ENCODE measurements at places on chromosomes 5 and 9. TPM values are rescaled to one million over a fixed set of nuclear protein-coding genes. Genes with fewer than 3 reads are reported as not detected.

DNA sequence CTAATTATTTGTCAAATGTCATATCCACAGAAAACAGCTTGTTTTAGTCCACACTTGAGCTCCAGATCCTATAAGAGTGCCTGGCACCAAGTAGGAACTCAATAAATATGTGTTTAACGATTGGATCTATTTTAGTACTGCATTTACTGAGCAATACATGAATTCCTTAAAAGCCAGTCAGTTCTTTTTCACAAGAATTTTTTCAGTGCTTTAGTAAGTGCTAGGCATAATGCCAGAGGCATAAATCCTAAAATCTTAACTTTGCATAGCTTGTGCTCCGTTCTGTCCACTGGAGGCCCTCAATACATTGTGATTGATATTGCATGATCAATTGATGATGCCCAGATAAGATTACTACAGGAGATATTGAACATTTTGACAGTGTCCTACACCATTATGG, 67.3 kb upstream of the PCSK5 start:
- no peak for DNase-seq

DNA sequence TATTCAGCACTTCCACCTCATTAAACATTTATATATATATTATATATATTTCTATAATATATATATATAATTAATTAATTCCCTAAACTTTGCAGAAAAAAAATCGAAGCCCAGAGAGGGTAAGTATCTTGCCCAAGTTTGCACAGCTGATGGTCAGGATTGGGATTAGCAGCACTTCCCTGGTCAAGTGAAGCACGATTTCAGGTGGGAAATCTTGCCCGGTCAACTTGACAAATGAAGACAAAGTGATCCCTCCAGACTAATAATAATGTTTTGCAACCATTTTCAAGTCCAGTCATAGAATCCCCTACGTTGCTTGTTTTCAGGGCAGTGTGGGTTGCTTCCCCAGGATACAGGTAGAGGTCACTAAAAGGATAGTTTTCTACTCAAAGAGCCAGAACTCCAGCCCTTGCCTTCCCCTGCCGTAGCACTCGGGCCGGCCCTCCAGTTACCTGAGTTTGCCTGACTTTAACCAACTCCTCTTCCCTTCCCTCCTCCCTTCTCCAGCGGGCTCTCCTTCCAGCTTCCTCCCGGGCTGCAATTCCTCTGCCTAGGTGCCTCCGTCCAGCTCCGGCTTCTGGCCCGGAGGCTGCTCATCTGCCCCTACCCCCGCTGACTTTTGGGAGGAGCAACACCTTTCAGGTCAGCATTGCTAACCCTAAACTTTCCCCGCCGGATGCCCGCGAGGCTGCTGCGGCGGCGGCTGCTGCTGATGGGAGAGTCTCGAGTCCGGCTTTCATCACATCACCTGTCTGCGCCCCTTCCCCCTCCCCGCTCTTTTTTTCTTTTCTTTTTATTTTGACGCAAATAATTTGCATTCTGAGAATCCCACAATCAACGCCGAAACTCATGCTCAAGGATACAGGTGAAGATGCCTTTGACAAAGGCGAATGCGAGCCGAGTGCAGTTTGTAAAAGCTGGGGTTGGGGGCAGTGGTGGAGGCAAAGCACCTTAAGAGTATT, 930 bp downstream of the PRLR start:
- no peak for DNase-seq

DNA sequence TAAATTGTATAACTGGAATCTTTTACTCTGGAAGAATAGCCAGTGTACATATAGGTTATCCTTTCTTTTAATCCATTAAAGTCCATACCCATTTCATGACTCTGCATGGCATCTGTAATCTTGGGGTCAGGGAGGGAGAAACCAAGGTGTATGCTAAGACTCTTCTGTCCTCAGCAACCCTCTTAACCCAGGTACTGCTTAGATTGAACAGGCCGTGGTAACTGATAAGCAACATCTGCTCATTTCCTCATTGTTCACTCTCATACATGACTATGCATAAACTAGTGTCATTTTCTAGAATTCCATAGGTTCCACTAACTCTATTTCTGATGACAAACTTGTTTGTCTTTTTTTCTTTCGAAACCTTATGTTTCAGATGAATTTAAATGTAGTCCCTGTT, 69.3 kb upstream of the IFNE start:
- DNase-seq, result no peak

DNA sequence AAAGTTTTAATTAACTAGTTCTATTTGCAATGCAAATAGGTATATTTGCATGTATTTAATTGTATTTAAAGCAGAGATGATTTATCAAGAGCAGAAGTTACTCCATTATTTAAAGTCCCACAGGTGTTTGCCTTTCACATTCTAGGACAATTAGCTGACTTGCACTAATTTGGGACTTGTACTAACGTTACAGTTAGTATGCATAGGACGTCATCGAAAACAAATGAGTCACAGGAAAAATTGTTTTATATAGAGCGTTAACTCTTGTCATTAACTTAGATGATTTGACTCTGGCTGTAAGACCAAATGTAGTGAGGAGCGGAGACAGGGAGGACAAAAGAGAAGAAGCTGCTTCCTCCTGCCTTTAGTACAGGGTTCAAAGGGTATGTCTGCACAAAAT, 126.1 kb upstream of the IFNE start:
- no peak for DNase-seq

- peak; percentile 75 for DNase-seq
Measured at GRCh38 chr5:140926443-140927227, 536 bp downstream of the PCDHAC1 start.

DNA sequence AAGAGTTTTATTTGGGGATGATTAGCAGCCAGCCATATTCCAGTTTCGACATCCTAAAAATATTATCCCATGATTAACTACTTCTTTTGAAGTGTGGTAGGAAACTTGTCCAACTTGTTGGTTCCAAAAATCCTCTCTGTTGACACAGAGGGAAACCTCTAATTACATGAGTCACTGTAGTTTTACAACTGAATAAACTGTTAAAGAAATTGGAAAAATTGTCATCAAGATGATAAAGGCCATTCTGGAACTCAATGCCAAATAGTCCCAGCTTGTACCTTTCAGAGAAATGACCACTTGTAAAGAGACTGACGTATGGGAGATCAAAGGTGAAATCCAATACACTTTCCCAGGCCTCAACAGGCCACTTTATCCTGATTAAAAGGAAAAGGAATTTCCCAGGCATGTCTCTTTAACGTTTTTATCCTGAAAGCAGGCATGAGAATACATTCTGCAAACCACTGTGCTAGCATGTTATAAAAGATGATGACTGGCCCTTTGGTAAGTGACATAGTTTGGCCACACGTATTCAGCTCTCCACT, 261.6 kb downstream of the GLIS3 start:
- no peak for DNase-seq

- no peak for DNase-seq
Measured at GRCh38 chr9:99824378-99825171, 2.9 kb downstream of the NR4A3 start.

DNA sequence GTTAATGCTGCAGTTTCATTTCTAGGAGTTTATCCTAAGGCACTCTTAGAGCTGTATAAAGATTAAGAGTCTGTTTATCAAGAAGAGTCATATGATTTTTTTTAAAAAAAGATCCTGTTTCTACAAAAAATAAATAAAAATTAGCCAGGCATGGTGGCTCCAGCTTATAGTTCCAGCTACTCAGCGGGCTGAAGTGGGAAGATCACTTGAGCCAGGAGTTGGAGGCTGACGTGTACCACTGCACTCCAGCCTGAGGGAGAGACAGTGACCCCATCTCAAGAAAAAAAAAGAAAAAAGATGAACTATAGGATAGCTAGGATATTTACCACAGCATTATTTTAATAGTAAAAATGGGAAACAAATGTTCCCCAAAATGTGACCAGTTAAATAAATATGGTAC, 3.3 kb upstream of the UBE2D2 start:
- no peak for DNase-seq

DNA sequence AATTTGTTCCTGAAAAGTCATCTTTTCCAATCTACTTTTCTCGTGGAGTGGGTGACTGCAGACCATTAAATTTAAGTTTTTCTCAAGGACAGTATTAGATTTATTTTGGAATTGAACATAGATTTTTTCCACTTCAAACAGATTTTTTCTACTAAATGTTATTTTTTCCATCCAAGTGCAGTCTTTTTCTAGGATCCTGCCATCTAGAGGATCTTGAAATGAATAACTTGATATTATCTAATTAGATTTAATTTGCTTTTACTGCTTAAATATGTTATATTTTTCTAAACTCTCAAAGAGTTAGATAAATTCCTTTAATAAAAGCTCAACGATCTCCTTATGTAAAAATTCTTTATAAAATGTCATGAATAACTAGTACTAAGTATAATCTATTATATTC, 136.9 kb upstream of the PRR16 start:
- DNase-seq, result no peak

DNA sequence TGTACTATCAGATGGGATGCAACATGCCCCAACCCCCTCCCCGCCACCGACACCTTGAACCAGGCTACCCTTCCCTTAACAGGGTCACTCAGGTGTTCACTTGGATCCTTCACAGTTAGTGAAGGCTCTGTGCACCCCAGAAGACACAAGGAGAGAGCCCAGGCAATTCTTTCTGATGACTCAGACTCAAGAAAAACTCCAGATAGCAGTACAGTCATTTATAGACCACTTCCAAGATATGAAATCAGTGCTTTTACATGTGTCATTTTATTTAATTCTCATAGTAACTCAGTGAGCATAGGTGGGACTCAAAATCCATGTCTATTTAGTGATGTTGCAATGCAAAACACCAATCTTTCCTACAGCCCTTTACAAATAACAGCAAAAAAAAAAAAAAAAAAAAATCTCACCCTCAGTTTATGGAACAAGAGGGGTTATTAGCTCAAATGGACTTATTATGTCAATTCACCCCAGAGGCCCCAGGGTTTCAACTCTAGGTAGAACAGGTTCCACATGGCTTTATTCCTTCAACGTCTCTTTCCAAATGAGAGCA, 71.9 kb downstream of the FOXD1 start:
- DNase-seq, result no peak

GRCh38 chr5:155434267-155434666, 420.7 kb downstream of the KIF4B start:
- DNase-seq, result no peak

DNA sequence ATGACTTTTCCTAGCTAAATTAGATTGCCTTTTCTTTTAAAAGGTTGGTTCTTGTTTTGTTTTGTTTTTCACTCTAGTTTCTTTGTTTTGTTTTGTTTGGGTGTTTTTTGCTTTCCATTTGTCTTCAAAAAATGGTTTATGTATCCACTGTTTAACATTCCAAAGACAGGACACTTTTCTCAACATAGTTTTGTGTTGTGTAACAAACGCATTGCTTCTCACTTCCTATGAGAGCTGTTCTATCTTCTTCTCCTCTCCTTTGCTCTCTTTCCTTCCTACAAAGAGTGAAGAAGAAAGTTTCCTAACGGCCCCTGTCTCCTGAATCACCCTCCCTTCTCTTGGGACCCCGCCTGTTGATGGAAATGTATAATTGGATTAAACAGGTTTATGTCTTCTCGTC, 539.7 kb downstream of the ACTL7B start:
- no peak for DNase-seq

DNA sequence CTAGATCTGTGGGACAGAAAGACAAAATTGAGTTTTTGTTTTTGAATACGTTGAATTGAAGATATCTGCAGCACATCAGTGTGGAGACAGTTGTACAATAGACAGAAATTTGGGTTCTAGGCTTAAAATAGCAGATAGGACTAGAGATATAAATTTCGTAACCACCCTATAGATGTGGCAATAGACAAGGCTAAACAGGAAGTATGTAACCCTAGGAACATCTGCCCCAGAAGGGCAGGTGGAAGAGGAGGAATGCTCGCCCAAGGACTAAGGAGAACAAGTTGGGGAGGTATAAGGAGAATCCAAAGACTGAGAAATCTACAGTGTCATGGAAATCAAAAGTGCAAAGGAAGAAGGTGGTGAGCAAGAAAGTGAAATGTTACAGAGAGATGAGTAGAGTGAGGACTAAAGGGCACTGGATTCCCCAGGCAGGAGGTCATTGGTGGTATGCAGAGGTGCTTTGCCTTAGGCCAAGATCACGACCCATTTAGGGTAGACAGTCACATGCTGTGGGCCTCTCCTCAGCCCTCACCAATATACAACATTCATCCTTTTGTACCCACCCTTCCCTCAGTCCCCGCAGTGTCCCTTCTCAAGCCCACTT, 109.1 kb upstream of the ELL2 start:
- DNase-seq, result no peak

DNA sequence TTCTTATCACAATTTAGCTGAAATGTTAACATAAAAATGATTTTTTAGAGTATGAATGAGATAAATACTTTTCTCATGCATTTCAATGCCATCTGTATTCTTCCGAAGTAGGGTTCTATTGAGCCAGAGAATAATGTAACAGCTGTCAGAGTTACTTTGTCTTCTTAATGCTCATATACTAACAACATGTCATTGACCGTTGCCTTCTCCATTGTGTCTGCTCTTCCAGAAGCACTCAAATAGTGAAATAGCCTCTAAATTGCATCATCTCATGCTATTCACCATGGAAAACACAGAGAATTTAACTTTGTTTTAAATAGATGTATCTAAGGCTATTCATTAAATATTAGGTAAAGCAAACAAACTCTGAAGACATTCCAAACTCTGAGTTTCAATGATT, 1875.9 kb upstream of the CDH9 start:
- no peak for DNase-seq

GRCh38 chr9:82547995-82548394, 514.9 kb downstream of the RASEF start:
- DNase-seq, result no peak

GRCh38 chr5:161847941-161848391, at the start of gene GABRA1:
Gene GABRA1 (plus strand): TSS chr5:161848120. CDS start chr5:161850811, 2,691 bp downstream.
- no peak for DNase-seq

DNA sequence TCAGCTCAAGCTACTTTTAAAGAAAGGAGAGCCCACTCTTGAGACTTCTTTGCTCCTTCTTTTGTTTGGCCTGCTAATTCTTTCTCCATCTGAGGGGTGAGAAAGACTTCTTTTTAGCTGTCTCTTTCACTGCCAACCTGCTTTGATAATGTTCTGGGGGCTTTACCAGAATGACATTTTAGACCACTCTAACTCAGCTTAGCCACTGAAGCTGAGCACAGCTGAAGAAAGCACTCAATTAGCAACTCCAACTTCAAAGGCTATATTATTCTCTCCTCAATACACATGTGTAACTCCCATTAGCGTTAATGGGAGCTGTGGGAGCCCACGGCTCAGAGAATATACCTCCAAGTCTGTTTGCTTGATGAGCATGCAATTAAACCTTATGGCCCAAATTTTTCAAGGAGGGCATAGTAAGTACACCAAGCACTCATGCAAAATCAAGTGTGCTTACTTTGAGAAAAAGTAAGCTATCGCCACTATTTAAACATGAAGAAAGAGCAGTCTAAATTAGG, 815.4 kb upstream of the DMAC1 start:
- DNase-seq, result no peak

HINT2 gene
- 21.0 TPM for total RNA-seq

PCDHB11 gene
- 7.8 TPM for total RNA-seq

PCDHB4 gene
- total RNA-seq, result 19.8 TPM

KCNV2 gene
- total RNA-seq, result not detected
